Activated naive CD4-positive, alpha-beta T cell (primary cell): ENCODE measurements at places on chromosomes 6 and 20.

DNA sequence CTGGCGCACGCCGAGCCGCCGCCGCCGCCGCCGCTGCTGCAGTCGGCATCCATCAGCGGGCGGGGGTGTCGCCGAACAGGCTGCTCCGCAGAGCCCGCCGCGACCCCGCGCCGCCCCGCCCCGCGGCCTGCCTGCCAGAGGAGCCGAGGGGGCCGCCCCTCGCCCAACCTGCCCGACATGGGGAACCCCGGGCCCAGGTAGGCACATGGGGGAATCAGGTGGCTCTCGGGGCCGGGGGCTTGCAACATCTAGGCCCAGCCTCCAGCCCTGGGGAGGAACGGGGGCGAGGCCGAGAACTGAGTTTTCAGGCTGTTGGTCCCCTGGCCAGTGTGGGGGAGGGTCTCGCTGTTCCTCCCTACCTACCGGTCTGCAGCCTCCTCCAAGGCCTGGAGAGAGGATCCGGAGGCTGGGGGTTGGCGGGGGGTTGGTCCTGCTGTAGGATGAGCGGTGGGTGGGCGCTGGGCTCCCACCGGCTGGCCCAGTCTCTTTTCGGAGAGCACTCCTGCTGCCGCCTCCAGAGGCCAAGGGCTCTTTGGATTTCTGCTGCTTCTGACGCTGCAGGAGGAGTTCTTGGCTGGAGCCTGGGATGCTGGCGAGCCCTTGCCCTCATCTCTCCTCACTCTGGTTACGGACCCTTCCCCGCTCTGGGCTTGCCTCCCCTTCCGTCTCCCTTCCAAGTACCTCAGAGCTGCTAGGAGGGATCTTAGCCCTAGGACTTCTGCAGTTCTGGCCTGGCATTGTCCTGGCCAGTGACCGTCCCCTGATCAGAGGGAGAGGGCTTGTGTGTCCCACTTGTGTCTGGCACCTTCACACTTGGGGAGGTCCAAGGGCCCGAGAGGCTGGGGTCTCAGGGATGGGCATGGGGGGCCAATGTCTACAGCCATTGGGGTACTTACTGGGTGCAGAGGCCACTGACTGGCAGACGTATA lies at the start of gene EPB41L1:
Gene EPB41L1 (plus strand): TSS at position 41 of the 929 bp plus-strand sequence. CDS start 19,038 bp downstream, outside the sequence.
- no peak for DNase-seq

- no peak for DNase-seq
Measured at GRCh38 chr20:58155148-58155925, 73.1 kb downstream of the ANKRD60 start.

GRCh38 chr6:98566126-98566525 lies 268.2 kb upstream of the POU3F2 start:
- no peak for DNase-seq

DNA sequence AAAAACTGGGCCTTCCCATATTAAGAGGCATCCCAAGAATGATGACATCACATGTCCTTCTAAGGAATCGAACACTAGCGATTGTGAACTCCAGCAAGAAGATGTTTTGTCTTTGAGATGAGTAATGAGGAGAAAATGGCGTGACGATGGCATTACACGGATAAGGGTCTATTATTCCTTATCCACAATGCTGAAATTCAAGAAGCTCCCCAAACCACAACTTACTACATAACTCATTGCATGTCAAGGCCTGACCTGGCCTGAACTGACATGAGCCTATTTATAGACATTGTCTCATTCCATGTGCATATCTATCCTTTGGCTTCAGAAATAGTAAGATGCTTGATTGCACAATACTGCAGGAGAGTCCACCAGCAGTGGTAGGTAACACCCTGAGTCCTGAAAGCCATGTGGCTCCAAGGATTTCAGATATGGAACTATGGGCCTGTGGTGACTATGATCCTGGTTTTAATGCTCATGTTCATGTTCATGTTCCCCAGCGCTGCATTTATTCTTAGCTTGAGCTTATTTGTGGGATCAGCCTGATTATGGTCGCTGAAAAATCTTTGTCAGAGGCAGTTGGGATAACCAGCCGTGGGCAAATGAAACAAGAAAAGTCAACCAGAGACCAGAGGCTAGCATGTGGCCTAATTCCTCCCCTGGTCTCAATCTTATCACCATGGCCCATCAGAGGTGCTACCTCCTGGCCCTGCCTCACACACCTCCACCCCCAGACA lies 183.2 kb upstream of the JARID2 start:
- DNase-seq: no peak

DNA sequence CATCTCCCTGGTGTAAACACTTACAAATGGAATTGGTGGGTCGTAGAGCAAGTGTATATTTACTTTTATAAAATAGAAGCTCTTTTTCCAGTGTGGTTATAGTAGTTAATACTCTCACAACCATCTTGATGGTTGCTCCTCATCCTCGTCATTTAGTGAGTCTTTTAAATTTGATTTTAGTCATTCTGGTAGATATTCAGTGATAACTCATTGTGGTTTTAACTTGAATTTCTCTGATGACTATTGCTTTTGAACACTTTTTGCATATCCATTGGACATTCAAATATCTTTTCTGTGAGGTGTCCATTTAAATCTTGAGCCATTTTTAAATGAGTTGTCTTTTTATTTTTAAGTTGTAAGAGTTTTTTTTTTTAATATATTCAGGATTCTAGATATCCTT lies 189.2 kb upstream of the PHACTR1 start:
- DNase-seq: no peak

- DNase-seq: no peak
Measured at GRCh38 chr6:24927985-24928745, 7.6 kb downstream of the RIPOR2 start.
